Fibroblast of lung (primary cell): ENCODE measurements at places on chromosomes 3 and 15.
A peak's percentile ranks its signal among the peaks of the same experiment; 100 is the strongest.

DNA sequence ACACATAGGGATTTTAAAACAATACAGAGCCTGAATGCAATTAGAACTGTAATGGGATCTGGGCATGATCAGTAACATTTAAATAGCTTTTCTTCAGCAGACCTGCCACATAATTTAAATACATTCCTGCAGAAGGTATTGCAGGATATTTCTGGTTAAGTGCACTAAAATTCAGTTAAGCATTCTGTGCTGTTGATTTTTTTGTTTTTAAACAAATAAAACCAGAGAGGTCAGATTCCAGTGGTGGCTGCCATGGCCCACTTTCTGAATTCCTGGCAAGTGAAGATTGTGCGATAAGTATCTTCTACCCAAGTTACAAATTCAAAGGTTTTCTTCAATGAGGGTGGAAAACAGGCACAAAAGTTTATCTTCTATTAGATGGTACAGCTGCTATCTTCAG is 98.7 kb downstream of the RAP2B start:
- DNase-seq = peak; percentile 26

GRCh38 chr3:150443331-150443741 is 35.2 kb downstream of the TSC22D2 start:
- DNase-seq = peak; percentile 60

- DNase-seq = no peak
Measured at GRCh38 chr15:63803106-63803886, 30.5 kb downstream of the HERC1 start.

DNA sequence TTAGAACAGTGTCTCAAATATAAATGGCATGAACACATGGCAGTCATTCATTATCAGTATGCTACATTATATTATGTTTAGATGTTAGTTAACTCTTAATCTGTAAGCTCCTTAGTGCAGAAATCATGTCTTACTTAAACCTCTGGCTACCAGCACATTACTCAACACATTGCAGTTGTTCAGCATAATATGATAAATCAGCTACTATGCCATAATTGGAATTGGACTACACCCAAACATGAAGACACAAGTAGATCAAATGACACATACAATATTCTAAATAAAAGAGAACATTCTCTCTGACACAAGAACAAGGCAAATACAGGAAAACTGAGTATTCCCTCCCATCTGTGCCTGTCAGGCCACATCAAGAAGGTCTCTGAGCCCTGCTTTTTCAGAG is 116.1 kb downstream of the PCCB start:
- DNase-seq = peak; percentile 84

GRCh38 chr15:71083349-71083748 is 31.9 kb upstream of the THSD4 start:
- peak; percentile 49 for DNase-seq

- DNase-seq = no peak
Measured at GRCh38 chr3:55588146-55588765, 101.2 kb upstream of the WNT5A start.

- DNase-seq = no peak
Measured at GRCh38 chr15:67812241-67812644, 13.1 kb upstream of the SKOR1 start.
